Activated CD4-positive, alpha-beta T cell treated with anti-CD3 and anti-CD28 coated beads for 36 hours (primary cell): ENCODE measurements at places on chromosomes 1 and 21. TPM values are rescaled to one million over a fixed set of nuclear protein-coding genes. Genes with fewer than 3 reads are reported as not detected.

GRCh38 chr1:66267201-66267940, 266.6 kb upstream of the SGIP1 start:
- DNase-seq, result no peak

- DNase-seq, result no peak
Observed at GRCh38 chr1:58104960-58105359, 441.6 kb downstream of the OMA1 start.

GRCh38 chr1:5650283-5651026, 341.8 kb downstream of the NPHP4 start:
- DNase-seq, result no peak

DNA sequence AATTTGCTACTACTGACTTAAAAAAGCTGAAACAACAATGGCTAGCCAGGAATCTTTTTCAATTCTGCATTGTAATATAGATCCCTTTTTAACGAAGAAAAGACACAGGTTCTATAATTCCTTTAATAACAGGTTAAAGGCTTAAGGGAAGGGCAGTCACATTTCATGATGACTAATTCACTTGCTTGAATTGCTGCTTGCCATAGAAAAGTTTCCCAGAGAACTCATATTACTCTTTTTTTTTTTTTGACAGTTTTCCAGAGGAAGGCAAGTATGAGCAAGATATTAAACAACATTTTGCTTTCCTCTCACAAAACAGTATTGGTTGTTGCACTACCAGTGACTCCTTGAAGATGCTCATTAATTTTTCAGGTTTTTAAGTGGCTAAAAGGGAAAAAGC, 60.9 kb downstream of the IL23R start:
- DNase-seq, result no peak

Gene FAM72A
- total RNA-seq, result 42.2 TPM

Gene SYT14
- total RNA-seq, result not detected

Gene SV2A
- total RNA-seq, result 7.8 TPM
